Esophagus (tissue), 2 donors: ENCODE measurements at places on chromosomes 6 and 20. TPM values are rescaled to one million over a fixed set of nuclear protein-coding genes. Genes with fewer than 3 reads are reported as not detected.

Gene WFDC5
- 6.4 TPM for polyA plus RNA-seq

Gene COL20A1
- not detected for polyA plus RNA-seq

Gene CYP21A2
- 0.47 TPM for polyA plus RNA-seq

Gene WFDC2
- polyA plus RNA-seq: 3.3 TPM

Gene NUP153
- 12.7 TPM for polyA plus RNA-seq

Gene SPATA25
- polyA plus RNA-seq: 0.76 TPM

Gene PLCB4
- polyA plus RNA-seq: 1.9 TPM

Gene ARMC12
- 0.27 TPM for polyA plus RNA-seq

Gene TRIM26
- polyA plus RNA-seq: 40.2 TPM

Gene DOK5
- 0.18 TPM for polyA plus RNA-seq

Gene NINL
- polyA plus RNA-seq: 9.9 TPM

Gene ARHGAP40
- polyA plus RNA-seq: 53.3 TPM

Gene VSX1
- not detected for polyA plus RNA-seq

Gene RSPH4A
- polyA plus RNA-seq: 0.08 TPM

Gene METTL24
- 0.14 TPM for polyA plus RNA-seq

Gene CNKSR3
- polyA plus RNA-seq: 12.0 TPM

Gene MARCKS
- 33.0 TPM for polyA plus RNA-seq

Gene TULP4
- polyA plus RNA-seq: 3.5 TPM

Gene GPR6
- not detected for polyA plus RNA-seq

Gene VWA7
- polyA plus RNA-seq: 0.33 TPM

Gene TENT5A
- polyA plus RNA-seq: 1.7 TPM

Gene PBOV1
- not detected for polyA plus RNA-seq

Gene OOEP
- 0.22 TPM for polyA plus RNA-seq

Gene RALY
- polyA plus RNA-seq: 90.6 TPM

Gene NR2E1
- polyA plus RNA-seq: 0.06 TPM

Gene FKBP1C
- polyA plus RNA-seq: 1.5 TPM

Gene RBBP8NL
- polyA plus RNA-seq: 4.0 TPM

Gene CFB
- polyA plus RNA-seq: 15.9 TPM

Gene PDYN
- not detected for polyA plus RNA-seq

Gene LY6G6F
- polyA plus RNA-seq: not detected

Gene RAET1G
- 8.9 TPM for polyA plus RNA-seq

Gene PRSS16
- 8.9 TPM for polyA plus RNA-seq

Gene FAM217A
- polyA plus RNA-seq: not detected

Gene CST3
- polyA plus RNA-seq: 448 TPM

Gene TUBB2B
- polyA plus RNA-seq: 8.4 TPM
